Breast epithelium (tissue), 4 donors: ENCODE measurements at places on chromosomes 13 and 19. TPM values are rescaled to one million over a fixed set of nuclear protein-coding genes. Genes with fewer than 3 reads are reported as not detected.

The ADGRE3 gene
- not detected for total RNA-seq

DNA sequence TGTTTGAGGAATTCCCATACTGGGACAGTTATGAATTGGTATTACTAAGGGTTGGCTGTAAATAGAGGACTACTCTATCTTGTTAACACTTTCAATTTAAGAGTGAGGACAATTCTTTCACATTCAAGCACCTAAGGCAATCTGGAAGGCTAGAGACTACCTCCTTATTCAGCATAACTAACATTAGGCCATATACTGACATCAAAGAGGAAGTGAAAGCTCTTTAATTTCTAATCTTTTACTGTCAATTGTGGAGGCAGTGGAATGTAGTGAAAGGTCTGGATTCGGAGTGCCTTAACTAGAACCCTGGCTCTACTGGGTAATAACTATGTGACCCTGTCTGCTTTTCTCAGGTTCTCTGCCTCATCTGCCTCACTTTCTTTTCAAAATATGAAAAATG lies 134.0 kb downstream of the UFM1 start:
- DNase-seq: no peak

DNA sequence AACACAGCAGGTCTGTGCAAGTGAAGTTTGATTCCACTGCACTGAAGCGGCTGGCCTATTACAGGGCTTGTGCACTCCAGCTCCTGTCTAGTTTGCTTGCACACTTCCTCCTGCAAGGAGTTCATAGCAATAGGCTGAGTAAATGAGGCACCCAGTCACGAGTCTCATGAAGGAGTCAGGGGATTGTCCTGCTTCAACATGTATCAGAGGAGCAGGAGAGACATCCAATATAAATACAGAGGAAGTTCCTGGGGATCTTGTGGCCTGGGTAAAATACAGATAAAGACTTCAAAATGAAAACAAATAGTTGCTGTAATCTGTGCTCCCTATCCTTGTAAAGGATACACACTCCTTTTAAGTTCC lies 259.9 kb downstream of the SLITRK1 start:
- DNase-seq: no peak

DNA sequence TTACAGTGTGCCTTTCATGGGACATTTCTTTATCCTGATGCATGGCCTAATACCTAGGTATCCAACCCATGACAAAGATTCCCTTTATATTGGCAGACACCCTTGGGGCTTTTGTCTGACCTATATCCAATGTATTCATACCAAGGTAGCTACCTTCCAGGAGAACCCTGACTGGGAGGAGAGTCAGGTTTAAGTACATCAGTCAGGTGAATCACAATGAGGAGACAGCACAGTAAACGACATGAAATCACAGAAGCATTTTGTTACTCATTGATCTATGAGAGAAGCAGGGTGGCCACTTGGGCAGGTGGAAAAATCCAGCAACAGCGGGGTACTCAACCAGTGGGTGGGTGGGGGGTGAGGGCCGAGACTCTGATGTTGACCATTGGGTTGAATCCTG lies 527.4 kb upstream of the ATXN8OS start:
- DNase-seq: no peak

DNA sequence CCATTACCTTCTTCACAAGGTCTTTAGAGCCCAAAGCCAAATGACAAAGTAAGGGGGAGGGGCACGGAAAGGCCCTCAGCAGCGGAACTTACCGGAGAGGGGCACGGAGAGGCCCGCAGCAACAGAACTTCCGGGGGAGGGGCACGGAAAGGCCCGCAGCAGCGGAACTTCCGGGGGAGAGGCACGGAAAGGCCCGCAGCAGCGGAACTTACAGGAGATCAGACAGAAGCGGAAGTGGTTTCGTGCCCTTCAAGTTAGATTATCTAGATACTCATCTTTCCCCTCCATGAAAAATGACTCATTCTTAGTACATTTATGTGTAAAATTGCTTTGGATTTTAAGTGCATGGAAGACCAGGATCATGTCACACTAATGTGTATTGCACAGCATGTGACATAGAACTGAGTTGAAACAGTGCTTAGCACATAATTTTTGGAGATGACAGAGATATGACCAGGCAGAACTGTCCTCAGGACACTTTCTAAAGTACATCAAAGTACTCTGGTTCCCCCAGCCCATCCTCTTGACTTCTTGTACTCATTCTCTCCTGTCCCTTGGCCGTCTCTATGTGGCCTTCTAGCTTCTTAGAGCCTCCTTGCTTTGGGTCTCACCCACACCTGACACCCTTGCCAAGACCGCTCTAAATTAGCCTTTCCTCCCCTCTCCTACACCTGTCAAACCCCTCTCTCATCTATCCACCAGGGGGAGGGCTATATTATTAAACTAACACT lies 25.7 kb upstream of the TPTE2 start:
- no peak for DNase-seq

- DNase-seq: no peak
Observed at GRCh38 chr19:4187313-4188122, 5.0 kb downstream of the ANKRD24 start.

DNA sequence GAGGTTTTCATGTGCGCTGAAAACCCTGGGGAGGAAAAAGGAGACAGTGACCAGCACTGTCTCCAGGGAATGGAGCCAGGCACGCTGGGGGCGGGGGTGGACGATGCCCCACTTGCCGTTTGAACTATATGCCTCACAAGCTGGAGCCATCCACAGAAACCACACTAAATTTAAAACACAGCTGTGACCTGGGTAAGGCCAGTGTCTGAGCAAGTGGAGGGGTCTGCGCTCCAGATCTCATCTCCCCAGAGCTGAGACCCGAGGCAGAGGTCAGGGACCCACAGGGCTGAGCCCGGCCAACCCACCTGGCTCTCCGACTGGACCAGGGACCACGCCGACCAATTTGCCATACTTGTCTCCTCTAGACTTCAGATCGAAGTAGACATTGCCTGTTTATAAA lies 23.2 kb downstream of the CARS2 start:
- no peak for DNase-seq

DNA sequence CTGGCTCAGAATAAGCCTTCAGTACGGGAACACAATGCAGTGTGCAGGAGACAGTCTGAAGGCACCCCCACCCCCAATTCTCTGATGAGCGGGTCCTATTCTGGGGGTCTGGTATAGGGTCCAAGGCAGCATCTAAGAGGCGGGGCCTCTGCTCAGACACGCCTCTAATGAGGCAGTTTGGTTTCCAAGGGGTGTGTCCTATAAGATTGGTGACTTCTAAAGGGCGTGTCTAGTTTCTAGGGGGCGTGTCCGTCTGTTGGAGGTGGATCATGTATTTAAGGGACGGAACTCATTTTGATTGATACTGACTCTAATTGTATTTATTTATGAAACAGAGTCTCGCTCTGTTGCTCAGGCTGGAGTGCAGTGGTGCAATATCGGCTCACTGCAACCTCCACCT lies 8.7 kb downstream of the FIZ1 start:
- no peak for DNase-seq

DNA sequence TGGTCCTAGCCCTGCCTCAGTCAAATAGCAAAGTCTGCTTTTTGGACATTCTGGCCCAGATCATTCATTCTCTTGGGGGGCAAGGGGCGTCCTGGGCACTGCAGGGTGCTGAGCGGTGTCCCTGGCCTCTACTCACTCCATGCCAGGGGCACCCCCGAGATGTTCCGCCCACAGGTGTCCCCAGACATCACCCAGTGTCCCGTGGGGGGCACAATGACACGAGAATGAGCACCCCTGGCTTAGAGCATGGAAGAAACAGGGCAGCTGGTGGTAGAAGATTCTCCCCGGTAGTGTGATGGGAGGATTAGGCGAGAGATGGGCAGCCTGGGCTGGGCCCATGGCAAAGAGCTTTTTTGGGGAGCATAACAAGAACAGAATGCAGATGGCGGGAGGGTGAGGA lies 5.3 kb upstream of the TLE5 start:
- no peak for DNase-seq
